ENCODE measurements at places on chromosomes 4 and X. TPM values are rescaled to one million over a fixed set of nuclear protein-coding genes. Genes with fewer than 3 reads are reported as not detected.

DNA sequence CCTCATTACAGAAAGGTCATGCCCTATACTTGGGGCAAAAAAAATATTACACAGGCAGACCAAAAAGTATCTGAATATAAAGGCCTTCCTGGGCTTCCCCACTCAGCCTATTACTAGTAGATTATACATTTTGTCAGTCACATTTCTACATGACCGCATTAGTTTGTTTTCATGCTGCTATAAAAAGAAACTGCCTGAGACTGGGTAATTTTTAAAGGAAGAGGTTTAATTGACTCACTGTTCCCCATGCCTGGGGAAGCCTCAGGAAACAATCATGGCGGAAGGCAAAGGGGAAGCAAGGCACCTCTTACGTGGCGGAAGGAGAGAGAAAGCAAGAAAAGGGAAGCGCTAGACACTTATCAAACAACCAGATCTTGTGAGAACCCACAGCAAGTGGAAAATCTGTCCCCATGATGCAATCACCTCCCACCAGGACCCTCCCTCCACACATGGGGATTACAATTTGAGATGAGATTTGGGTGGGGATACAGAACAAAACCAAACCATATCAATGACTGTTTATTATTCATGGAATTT is 1312.0 kb downstream of the PCDH7 start:
- no peak for DNase-seq

DNA sequence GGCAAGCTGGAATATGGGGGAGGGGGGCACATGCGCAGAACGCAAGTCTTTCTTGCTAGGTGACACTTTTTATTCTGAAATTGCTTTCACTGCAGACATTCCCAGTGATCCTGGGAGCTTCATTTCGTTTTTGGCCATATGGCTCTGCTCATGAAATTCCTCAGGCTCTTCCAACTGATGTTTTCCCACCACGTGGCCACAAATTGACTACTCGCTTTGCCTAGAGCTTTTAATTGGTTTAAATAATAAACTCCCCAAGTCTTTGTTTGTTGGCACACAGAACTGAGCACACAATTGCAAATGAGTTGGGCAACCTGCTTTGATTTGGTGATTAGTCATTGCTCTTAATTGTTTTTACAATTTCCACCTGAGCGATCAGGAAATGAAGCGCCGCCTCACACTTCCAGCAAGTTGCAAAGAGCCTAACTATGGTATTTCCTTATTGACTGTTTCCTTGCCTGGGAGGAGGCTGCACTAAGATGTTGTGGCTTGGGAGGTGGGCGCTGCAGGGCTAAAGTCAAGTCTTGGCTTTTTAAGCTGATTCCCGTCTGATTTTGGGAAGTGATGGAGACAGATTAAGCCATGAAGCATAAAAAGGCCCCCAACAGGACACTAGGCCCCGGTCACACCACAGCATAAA is 282.5 kb downstream of the ZIC3 start:
- peak; percentile 27 for DNase-seq

DNA sequence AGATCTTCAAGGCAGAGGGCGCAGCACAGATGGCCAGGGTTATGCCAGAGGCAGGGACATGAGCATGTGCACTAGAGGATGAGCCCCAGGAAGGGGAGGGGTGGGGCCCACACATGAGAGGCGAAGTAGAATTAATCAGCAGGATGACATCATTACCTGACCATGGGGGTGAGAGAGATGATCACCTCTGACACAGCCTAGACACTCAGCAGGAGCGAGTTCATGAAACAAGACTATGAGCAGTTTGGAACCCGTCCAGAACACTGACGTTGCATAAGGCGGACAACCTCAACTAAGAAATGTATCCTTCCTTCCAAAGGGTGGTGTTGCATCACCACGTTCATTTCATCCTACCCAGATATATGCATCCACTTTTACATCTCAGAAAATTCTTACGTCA is 446.7 kb upstream of the TENM3 start:
- DNase-seq, result no peak

DNA sequence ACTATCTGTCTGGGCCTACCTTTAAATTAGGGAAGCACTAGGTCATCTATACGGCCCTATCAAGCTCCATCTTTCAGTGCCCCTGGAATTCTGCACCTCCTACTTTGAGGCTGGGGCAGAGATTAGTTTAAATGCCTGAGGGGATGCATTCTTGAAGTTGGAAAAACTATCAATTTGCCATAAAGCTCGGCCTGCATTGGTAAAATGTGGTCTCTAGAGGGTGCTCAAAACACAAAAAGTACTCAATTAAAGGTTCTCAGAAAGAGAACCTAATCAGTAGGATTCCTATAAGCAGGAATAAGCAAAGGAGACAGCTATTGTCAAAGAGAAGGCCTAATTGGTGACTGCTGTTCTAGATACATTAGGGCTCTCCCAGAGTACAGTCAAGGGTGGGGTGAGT is 111.7 kb downstream of the AMER1 start:
- no peak for DNase-seq

GRCh38 chrX:44152852-44153251 is 179.7 kb upstream of the NDP start:
- DNase-seq, result no peak

DNA sequence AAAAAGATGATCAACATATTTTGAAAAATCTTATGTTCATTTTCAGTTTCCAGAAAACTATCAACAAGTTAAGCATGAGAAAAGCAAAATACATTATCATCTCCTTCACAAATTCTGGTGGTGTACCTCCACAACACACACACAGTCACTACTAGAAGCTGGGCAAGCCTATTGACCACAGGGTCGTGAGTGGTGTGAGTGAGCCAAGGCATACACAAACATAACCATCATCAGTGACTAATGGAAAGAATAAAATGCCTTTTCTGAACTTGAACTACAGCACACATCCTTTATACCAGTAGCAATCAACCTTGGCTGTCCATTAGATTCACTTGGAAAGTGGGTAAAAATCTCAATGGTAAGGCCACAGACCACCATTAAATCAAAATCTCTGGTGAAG is 180.2 kb downstream of the FAM47B start:
- no peak for DNase-seq

DNA sequence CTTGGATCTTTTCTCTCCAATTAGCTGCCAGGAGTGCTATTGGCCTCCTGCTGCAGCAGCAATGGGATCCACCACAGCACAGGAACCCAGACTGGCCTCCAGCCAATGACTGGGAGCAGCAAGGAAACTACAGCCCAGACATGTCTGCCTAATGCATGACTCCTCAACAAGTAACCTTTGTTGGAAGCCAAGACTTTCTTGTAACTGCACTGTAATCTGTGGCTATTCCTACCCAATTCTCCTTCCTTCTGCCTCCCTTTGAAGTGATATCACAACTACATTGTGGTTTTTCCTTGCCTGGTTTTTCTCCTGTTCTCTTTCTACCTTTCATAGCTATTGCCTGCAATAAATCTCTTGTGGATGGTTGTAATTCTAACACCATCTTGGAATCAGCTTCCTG is 39.8 kb downstream of the SNCA start:
- no peak for DNase-seq

DNA sequence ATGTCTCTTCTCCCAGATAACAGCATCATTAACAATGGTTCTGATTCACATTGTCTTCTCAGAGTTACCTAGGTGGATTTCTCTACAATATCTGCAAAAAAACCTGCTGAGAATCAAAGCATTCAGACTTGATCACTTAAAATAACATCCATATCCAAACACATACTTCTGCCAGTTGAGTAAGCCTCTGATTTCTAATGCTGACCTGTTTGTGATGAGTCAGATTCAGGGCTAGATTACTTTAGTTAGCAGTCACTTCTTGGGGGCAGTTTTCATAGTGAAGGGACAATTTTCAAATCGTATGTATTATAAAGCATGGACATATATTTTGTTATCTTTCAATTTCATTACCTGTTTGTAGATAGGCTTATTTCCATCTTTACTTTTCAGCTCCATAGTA is 35.5 kb downstream of the CCNI start:
- DNase-seq, result no peak

- DNase-seq, result peak; percentile 28
Observed at GRCh38 chr4:6472008-6472386, 417 bp downstream of the PPP2R2C start.

PNMA6F gene
- not detected for total RNA-seq

ARHGAP24 gene
- total RNA-seq, result 0.37 TPM

TDO2 gene
- total RNA-seq, result not detected

ZFP42 gene
- total RNA-seq, result 191 TPM

DMRTC1 gene
- total RNA-seq, result not detected

CAPN6 gene
- total RNA-seq, result 7.4 TPM

CNGA1 gene
- total RNA-seq, result 1.0 TPM

ABLIM2 gene
- 0.90 TPM for total RNA-seq

LAMP2 gene
- 27.7 TPM for total RNA-seq

PCDH11X gene
- 29.4 TPM for total RNA-seq

All from H9 (cell line).